ENCODE measurements at places on chromosomes 7 and 10. TPM values are rescaled to one million over a fixed set of nuclear protein-coding genes. Genes with fewer than 3 reads are reported as not detected.

DNA sequence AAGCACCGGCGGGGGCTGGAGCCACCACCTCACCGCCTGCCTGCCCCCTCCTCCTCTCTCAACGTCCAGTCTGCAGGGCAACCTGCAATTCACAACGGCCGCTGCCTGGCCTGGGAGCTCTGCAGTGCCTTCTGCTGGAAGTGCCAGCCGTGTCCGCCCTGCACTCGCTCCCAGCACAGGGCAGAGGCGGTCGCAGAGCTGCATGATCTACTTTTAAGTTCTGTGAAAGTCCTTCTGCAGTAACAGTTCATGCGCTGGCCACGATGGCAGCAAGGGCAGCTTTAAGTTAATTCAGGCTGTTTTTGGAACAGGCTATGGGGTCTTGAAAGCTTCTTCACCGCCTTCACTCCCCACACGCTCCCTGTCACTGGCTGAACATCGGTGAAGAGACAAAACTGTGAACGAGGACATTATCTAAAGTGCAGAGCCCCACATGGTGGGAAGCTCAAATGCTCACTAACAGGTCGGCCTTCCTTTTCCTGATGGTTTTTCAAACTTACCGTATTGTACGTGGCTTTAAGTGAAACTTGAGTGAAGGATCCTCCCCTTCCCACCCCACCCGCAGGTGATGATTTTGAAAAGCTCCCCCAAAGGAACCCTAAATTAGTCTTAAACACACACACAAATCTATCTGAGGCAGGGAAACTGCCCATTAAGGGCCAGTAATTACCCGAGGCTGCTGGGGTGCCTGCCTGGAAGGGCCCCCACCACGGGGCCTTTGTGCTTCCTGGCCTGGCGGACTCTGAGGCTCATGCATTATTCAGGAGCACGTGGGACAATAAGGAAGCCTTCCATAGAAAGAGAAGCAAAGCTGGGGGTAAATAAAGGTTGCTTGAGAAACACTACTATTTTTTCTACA lies 504.3 kb downstream of the DNAJB6 start:
- no peak overlapping the region for H3K27ac ChIP-seq
- H3K4me3 ChIP-seq: no peak overlapping the region
- H3K36me3 ChIP-seq: no peaks in the 10 kb centered on the region
- H3K4me1 ChIP-seq: no peaks in the 10 kb centered on the region
- no peak for DNase-seq
- no peaks in the 10 kb centered on the region for H3K27me3 ChIP-seq

- H3K36me3 ChIP-seq: peaks cover 8% of the 10 kb centered on the region
- DNase-seq: no peak
- H3K4me3 ChIP-seq: no peak overlapping the region
- H3K4me1 ChIP-seq: no peaks in the 10 kb centered on the region
Observed at GRCh38 chr7:27793780-27794179, 53.8 kb downstream of the TAX1BP1 start.

Gene LRIT1
- not detected for polyA plus RNA-seq

GRCh38 chr7:92641921-92642511 lies 51.8 kb upstream of the FAM133B start:
- H3K4me1 ChIP-seq: peaks cover 16% of the 10 kb centered on the region
- DNase-seq: no peak
- no peaks in the 10 kb centered on the region for H3K27me3 ChIP-seq
- no peaks in the 10 kb centered on the region for H3K36me3 ChIP-seq
- no peak overlapping the region for H3K27ac ChIP-seq

Gene PHF14
- polyA plus RNA-seq: 14.8 TPM

Gene JCAD
- 4.4 TPM for polyA plus RNA-seq

DNA sequence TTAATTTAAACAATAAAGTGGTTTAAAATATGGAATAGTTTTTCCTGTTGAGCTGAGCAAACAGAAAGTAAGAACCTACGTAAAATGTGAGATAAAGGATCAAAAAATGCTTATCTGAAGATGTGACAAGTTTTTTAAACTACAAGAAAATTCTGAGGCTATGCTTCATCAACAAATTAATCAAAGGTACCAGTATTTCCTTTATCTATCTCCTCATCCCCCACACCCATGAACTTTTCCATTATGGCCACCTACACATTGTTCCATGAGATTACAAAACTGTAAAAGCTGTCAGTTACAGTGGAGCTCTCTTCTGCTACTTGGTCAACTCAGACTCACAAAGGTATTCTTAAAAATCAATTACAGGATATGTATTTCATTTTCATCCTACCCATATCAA lies 77.4 kb downstream of the ARHGAP12 start:
- no peak overlapping the region for H3K27ac ChIP-seq
- no peaks in the 10 kb centered on the region for H3K27me3 ChIP-seq
- no peak overlapping the region for H3K4me3 ChIP-seq

DNA sequence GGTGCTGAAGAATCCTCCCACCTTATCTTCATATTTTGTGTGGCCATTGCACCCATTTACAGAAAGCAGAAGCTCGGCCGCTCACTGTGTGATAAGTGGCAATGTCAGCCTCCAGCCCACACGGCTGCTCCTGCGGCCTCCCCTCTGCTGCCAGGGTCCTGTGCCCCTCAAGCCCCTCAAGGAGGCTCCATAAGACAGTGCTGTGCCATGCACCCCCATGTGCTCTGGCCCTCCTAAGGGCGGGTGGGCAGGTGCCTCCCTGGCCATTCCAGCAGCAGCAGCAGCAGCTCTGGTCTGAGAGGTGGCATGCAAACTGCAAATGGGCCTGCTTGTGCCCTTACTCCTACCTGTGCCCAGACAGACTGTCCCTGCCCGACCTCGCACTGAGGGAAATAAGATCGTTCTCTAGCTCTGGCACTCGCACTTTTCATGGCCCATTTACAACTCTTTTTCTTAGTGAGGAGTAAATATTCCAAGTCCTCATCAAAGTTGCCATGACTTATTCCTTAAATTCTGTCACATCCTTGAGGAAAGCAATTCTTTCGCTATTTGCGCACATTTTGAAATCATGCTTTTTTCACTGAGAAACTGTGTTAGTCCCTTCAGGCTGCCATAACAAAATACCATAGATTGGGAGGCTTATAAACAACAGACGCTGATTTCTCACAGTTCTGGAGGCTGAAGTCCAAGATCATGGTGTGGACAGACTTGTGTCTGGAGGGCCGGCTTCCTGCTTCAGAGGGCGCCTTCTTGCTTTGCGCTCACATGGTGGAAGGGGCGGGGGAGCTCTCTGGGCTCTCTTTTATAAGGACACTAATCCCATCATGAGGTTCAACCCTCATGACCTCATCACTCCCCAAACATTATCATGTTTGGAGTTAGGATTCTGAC lies 187.8 kb downstream of the COBL start:
- no peaks in the 10 kb centered on the region for H3K36me3 ChIP-seq
- H3K4me3 ChIP-seq: no peak overlapping the region
- no peak overlapping the region for H3K27ac ChIP-seq
- no peaks in the 10 kb centered on the region for H3K4me1 ChIP-seq
- no peak for DNase-seq

DNA sequence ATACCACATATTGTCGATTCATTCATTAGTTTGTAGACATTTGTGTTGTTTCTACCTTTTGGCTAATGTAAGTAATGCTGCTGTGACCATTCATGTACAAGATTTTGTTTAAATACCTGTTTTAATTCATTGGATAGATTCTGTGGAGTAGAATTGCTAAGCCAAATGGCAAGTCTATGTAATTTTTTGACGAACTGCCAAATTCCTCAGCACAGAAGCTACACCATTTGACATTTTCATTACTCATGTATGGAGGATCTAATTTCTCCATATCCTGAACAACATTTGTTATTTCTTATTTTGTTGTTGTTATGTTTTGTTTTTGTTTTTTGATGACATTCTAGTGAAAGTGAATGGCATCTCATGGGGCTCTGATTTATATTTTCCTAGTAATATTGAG lies 1351.3 kb upstream of the SORCS1 start:
- H3K4me1 ChIP-seq: no peaks in the 10 kb centered on the region
- H3K36me3 ChIP-seq: no peaks in the 10 kb centered on the region
- no peaks in the 10 kb centered on the region for H3K27me3 ChIP-seq
- no peak for DNase-seq

Gene CFAP58
- polyA plus RNA-seq: not detected

DNA sequence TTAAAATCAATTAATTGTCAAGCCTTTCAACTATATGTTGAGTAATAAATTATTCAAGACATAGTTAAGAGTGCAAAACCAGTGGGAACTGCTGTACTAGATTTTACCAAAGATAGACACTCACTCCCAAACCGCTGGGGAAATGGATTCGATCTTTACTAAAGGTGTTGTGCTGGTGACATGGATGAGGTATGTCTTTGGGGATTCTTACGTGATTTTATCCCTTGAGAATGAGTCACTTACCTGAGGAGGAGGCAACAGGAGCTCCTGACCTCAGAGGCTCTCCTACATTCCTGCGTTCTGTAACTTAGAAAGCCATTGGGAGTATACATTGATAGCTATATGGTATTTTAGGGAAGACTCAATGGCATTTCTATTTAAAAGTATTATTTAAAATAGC lies 165.5 kb downstream of the PKD1L1 start:
- H3K36me3 ChIP-seq: no peaks in the 10 kb centered on the region
- H3K27ac ChIP-seq: peak overlapping the region; percentile 88
- H3K27me3 ChIP-seq: no peaks in the 10 kb centered on the region

Data from sigmoid colon (tissue), 7 donors.